Stimulated activated CD8-positive, alpha-beta memory T cell treated with anti-CD3 and anti-CD28 coated beads, Interleukin-4, amount 100 ng/mL, for 1 hour (primary cell): ENCODE measurements at places on chromosomes 3 and 15.

DNA sequence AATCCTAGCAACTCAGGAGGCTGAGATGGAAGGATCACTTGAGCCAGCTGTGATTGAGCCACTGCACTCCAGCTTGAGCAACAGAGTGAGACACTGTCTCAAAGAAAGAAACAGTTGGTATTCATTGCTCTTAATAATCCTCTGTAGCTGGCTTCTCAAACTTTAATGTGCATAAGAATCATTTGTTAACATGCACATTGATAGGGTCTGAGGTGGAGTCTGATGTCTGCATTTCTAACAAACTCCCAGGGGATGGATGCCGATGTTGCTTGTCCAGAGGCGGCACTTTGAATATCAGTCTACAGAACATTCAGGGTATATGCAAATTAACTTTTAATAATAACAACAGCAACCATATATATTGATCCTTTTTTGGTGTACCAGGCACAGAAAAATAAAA lies 39.9 kb downstream of the NKIRAS1 start:
- no peak for DNase-seq

DNA sequence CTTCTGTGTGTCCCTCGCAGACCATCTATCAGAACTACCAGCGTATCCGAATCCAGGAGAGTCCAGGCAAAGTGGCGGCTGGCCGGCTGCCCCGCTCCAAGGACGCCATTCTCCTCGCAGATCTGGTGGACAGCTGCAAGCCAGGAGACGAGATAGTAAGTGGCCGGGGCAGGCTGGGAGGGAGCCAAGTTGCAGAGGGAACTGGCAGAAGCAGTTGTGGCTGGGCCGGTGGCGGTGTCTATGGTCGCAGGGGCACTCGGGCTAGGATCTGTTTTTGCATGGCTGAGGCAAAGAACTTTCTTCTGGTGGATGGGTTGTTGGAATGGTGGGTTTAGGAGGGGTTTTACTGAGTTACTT lies 10.1 kb downstream of the MCM2 start:
- DNase-seq = no peak

DNA sequence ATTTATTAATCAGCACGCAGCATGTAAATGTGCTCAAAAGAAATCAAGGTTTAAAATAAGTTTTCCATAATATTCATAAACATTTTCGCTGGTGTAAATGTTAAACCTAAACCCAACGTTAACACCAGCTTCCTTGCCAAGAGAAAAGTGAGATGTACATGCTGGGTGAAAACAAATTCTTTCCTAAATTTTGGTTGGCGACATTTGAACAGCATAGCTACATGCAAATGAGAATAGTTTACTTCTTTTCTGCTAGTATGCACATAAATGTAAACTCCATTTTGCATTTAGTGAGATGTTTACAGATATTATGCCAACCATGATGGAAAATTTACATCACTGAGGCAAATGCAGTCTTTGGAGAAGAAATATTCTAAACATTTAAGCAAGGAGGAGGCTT lies 182.2 kb downstream of the GAP43 start:
- no peak for DNase-seq

DNA sequence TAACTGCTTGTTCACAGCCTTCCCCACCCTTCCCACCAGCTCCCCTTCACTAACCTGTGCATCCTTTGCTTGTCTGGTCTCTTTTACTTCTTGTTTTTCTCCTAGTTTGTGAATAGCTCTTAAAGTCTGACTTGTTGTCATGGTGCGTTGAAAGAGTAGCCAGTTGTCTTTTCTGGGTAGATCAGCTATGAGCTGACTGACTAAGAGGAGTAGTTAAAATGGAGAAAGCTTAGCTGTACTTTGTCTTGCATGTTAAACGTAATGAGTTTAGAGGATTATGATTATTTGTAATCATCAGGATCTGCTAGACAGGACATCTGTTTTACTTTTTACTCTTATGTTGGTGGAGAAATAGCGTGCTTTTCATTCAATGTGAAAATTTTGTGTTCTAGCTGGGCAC lies 35.9 kb downstream of the ATP2C1 start:
- no peak for DNase-seq

DNA sequence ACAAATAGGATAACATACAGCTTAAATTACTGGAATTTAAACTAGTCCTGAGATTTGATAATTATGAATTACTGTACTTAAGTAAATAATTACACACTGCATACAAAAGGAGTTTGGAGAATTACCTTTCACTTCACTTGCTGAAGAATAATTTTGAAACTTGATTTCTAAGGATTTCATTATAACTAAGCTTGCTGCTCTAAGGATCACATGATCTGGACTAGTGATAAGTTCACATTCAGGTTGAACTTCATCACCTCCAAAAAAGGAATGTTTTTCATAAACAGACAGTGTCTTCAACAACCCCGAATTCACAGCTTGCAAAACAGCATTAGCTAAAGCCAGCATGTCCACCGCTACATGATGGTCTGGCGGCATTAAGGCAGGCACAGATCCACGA lies 28.5 kb downstream of the LINS1 start:
- no peak for DNase-seq

DNA sequence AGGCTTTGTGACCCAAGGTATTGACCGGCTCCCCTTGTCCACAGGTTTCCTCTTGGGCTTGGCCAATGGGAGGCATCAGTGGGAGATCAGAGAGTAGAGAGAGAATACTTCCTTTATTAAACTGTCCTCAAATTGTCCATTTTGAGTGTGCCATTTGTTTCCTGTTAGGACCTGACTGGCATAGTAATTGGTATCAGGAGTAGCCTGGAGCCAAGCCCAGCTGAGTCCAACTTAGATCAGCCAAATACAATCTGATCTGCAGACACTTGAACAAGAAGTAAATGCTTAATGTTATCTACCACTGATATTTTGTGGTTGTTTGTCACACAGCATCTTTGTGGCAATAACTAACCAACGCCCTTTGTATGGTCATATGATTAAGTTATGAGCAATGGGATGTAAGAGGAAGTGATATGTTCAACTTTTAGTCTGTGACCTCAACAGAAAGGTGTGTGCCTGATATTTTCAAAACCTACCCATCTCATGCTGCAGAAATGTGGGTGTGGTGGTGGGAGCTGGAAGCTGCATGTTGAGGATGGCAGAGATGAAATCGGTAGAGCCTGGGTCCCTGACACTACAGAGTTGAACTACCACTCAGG lies 13.3 kb downstream of the MYD88 start:
- DNase-seq = no peak

- DNase-seq = no peak
Observed at GRCh38 chr15:90400005-90400758, 12.1 kb downstream of the IQGAP1 start.

- DNase-seq = no peak
Observed at GRCh38 chr3:19559724-19560442, 374.1 kb downstream of the EFHB start.

GRCh38 chr15:35991386-35991785 lies 445.4 kb upstream of the DPH6 start:
- no peak for DNase-seq

DNA sequence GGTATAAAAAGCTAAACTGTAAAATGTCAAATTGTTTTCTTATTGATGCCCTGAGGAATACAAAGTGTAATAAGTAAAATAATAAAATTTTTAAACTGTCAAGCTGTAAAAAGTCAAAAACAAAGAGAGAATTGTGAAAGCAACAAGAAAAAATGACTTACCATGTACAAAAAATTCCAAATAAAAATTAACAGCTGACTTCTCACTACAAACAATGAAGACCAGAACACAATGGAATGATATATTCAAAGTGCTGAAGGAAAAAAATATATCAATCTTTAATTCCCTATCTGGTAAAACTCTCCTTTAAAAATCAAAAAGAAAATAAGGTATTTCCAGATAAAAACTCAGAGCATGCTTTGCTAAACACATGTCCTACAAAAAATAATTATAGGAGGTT lies 883.5 kb downstream of the IGSF11 start:
- no peak for DNase-seq

GRCh38 chr3:147497286-147497685 lies 88.1 kb downstream of the ZIC1 start:
- no peak for DNase-seq

DNA sequence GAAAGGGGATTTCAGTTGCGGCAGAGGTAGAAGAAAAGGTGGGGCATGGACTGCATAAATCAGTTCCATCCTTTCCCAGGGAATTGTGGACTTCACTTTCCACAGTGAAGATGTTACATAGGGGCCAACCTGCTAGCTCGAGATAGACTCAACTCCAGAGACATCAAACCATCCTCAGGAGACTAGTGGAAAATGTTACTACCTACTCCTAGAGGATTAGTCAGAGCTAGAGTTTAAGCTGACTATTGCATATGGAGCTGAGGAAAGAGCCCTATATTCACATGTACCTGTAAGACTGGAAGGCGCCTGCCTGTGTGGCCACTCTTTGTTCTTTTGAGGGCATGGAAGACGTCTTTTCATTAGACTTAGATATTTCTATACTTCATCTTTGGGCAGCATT lies 69.2 kb downstream of the KLHL25 start:
- no peak for DNase-seq

- DNase-seq = no peak
Observed at GRCh38 chr3:178195824-178196223, 340.4 kb upstream of the KCNMB2 start.

- no peak for DNase-seq
Observed at GRCh38 chr3:13629644-13630043, 80.7 kb downstream of the FBLN2 start.

DNA sequence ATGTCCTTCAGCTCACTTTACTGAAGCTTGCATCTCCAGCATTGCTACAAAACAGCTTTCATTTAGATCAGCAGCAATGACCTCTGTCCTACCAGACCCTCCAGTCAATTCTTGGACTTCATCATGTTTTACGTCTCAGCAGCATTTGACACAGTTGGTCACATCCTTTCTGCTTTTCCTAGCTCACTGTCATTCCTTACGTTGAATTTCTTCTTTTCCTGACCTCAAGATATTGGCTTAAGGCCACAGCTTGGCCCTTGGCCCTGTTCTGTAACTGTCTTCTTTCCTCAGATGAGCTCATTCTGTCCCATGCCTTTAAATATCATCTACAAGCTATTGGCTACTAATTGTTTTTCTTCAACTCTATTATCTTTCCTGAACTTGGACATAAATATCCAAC lies 576.2 kb upstream of the KCNMB2 start:
- no peak for DNase-seq

DNA sequence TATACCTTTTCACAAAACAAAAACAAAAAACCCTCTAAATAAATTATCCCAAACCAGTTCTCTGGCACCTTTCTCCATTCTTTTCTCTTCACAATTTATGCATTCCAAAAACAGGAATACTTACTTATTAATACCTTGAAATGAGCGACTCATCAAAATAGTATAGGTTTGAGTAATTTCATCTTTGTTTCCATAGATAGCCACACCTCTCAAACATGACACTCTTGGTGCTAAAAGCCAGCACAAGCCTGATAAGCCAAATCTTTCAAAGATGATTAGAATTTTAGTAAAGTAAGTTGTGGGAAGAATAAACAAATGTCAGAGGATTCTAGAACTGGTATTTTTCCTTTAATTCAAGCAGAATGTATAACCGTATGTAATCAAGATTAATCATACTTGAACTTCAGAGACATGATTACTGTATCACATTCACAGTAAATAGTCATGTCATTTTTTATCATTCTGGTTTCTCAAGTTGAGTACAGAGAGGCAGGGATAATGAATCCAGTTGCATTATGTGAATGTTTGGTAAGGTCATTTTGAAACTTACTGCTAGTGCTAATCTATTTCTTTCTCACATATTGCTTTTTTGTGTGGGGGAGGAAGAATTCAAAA lies 12.1 kb upstream of the WDR5B start:
- DNase-seq = no peak
